Cortex of kidney (tissue), 1 donor: ENCODE measurements at places on chromosomes 6 and 20.

GRCh38 chr6:73085443-73085871, 139.8 kb downstream of the KHDC1L start:
- DNase-seq: no peak

DNA sequence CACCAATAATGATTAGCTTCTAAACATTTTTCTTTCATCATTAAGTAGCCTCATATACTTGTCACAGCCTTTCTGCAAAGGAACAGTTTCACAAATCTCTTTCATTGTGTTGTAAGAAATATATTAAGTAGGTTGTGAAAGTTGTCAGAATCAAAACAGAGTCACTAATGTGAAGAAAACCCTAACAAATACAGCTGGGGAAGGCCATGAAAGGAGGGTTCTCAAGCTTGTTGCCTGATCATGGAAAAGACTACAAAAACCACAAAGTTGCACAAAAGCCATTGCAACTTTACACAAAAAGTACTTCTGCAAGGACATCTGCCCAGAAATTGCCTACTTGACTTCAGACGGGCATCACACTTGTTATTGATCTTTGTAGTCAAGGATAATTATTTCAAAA, 216.1 kb downstream of the ALDH8A1 start:
- no peak for DNase-seq

GRCh38 chr20:51562332-51563173, 20.0 kb upstream of the NFATC2 start:
- DNase-seq: no peak

DNA sequence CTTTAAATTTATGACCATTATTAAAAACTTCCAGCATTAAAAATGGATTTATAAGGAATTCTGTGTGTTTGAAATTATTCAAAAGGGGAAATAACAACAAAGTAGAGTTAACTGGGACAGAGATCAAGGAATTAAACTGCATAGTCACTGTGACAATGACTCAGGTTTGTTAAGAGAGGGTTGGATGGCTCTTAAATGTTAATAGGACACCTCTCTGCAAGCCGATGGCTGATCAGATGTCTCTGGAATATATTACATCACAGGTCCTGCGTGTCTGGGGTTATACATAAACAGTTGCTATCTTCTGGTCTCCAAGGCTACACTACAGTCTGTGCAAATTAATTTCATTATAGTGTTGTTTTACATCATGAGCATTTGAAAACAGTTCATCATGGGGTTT, 574.3 kb downstream of the COL12A1 start:
- DNase-seq: no peak

- DNase-seq: no peak
Observed at GRCh38 chr20:53844259-53844658, 226.1 kb downstream of the BCAS1 start.

- DNase-seq: no peak
Observed at GRCh38 chr6:36623547-36624459, 29.6 kb downstream of the SRSF3 start.

- no peak for DNase-seq
Observed at GRCh38 chr6:46888031-46888430, 33.7 kb downstream of the ADGRF5 start.

DNA sequence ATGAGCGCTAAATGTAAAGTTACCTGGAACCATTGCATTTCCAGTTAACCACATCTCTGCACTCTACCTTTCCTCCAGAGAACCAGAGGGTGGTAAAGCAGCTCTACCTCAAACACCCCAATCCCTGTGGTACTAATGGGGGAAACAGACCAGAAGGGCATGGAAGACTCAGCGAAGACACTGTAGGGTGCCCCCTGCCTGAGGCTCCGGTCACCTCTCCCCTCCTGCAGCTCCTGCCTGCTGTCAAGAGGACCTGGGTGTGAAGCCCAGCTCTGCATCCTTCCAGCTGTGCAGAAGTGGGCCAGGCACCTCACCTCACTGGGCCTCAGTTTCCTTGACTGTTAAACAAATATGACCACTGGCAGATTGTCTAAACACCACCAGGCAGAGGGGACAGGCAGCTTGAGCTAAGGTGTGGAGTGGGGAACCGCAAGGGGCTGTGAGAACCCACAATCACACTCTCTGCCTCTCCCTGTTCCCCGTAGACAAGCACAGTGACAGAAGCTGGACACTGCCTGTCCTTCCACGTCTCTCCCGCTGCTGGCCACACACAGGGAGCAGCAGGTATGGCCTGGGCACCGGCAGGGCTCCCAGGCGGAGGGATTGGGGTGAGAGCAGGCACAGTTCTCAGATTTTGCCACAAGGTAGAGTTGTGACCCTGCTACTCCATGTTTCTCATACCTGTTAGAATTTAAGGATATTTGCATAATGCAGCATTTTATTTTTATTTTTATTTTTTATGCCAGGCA, 9.1 kb upstream of the BPIFA2 start:
- no peak for DNase-seq

DNA sequence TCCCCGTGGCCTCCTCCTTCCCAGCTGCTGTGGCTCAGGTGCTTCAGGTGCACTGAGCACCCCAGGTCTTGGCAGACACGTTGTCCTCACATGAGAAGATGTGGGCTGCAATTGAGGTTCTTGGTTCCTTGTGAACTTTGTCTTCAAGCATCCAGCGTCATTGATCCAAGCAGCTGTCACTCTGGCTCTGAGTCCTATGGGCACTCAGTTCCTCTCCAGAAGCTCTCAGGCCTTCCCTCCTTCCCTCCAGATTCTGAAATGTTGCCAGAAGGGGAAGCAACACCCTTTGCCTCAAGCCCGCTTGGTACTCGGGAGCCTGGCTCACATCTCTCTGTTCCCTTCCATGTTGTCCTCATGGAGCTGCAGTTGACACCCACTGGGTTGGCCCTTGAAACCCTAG, 8.4 kb upstream of the MRGBP start:
- DNase-seq: no peak

DNA sequence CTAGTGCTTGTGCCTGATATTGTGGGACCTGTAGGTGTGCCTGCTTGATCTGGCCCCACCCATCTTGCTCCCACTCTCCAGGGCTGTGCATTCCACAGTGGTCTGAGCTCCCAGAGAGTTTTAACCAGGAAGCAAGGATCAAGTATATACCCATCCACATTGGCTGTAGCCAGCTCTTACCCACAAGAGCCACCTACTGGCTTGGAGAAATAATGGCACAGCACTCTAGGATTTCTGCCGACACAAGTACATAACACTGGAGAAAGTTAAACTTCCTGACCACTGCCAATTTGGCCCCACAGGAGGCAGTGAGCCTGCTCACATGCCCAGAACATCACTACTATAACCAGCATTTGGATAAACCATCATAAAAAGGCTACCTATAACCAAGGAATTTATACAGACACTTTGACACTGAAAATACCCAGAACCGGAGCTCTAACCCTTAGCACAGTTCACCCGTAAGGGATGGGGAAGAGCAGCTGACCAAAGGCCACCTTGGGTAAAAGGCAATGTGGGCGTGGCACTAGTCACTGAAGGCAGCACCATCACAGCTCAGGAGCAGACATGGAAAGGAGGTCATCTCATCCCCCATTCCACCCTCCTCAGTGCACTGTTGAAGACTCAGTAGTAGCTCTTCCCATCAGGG, 440.4 kb downstream of the BTBD3 start:
- DNase-seq: no peak

DNA sequence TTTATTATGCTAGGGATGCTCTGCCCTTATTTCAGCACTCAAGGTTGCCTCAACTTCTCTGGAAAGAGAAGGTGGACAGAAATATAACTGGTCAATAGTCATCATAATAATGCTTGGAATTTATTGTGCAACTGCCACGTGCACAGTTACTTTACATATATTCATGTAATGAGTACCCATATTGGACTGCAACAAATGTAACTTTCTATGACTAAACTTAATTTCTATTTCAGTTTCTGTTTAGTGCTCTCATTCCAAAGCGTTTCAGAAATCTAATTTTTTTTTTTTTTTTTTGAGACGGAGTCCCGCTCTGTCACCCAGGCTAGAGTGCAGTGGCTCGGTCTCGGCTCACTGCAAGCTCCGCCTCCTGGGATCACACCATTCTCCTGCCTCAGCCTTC, 28.3 kb upstream of the CD83 start:
- no peak for DNase-seq

DNA sequence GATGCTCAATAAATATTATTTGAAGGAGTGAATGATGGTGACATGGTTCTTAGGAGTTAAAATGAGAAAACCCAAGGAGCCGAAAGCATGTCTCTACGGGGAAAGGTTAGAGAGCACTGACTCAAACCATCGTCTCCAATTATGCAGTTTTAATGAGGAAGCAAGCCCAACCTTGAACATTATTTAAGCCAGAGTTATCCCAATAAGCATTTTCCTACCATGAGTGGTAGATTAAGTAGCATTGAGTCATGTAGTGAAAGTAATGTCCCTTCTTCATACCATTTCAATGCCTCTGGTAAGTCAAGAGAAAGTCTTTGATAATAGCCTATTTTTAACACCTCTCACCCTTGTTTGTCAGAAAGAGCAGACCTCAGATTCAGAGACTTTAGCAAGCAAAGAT, 13.5 kb downstream of the TSHZ2 start:
- no peak for DNase-seq

GRCh38 chr6:44262467-44263353, 2.6 kb downstream of the NFKBIE start:
- no peak for DNase-seq

GRCh38 chr6:76776876-76777275, 686.4 kb downstream of the HTR1B start:
- no peak for DNase-seq

GRCh38 chr20:10573273-10573950, 100.4 kb downstream of the JAG1 start:
- DNase-seq: no peak

- DNase-seq: no peak
Observed at GRCh38 chr6:7691675-7692452, 34.0 kb upstream of the BMP6 start.

GRCh38 chr6:81998432-81998831, 246.0 kb upstream of the TENT5A start:
- no peak for DNase-seq

DNA sequence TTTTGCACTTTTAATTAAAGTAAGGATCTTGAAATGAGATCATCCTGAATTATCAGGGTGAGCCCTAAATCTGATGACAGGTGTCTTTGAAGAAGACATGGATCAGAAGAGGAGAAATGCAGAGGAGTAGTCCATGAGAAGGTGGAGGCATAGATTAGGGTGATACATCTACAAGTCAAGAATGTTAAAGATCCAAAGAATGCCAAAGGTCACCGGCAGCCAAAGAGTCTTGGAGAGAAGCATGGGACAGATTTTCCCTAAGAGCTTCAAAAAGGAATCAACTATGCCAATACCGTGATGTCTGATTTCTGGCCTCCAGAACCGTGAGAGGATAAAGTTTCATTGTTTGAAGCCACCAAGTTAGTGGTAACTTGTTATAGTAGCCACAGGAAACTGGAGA, 59.0 kb upstream of the THEMIS start:
- no peak for DNase-seq

DNA sequence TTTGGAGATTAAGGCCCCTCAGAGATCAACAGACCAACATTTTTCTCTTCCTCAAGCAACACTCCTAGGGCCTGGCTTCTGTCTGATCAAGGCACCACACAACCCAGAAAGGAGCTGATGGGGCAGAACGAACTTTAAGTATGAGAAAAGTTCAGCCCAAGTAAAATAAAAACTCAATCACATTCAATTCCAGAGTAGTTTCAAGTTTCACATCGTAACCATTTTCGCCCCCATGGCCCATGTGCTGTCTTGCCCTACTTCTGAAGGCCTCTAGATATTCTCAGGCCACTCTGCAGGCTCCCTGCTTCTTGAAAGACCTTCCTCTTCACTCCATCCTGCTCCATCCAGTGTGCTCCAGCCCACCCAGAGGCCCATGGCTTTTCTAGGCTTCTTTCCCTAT, 4.2 kb downstream of the IL17A start:
- DNase-seq: no peak

DNA sequence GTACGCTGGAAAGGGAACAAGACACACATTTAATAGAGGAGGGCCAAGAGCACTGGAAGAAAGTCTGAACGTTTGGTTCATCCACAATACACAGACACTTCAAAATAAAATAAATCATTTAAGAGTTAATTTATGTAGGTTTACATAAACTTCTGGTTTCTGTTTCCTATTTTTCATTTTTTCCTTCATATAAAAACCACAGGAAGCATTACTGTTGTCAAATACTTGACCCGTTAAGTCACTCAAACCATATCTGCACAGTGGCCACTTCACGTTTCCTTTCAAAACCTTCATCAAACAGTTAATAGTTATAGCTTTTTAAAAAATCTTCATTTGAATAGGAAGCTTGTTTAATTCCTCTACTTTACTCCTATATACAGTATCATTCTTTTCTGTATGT, 257.6 kb upstream of the THEMIS start:
- no peak for DNase-seq

GRCh38 chr6:146357578-146358430, 185.8 kb upstream of the RAB32 start:
- DNase-seq: no peak
